A549 treated with Mapracorat at 1 μM for 4 hours (cell line): ENCODE measurements at places on chromosomes 3 and 15. TPM values are rescaled to one million over a fixed set of nuclear protein-coding genes. Genes with fewer than 3 reads are reported as not detected.

OCA2 gene
- 0.17 to 0.34 TPM (median 0.27 TPM) in 5 replicates for total RNA-seq

SST gene
- not detected in 5 replicates for total RNA-seq

IFT57 gene
- 38.8 to 46.8 TPM (median 45.2 TPM) in 5 replicates for total RNA-seq

ATP13A5 gene
- total RNA-seq: not detected in 5 replicates

DPPA2 gene
- not detected in 5 replicates for total RNA-seq

CHRNA5 gene
- total RNA-seq: 28.6 to 35.1 TPM (median 32.2 TPM) in 5 replicates

TIMP4 gene
- total RNA-seq: 10.0 to 14.3 TPM (median 11.9 TPM) in 5 replicates

TMEM158 gene
- 8.2 to 15.2 TPM (median 12.6 TPM) in 5 replicates for total RNA-seq

TF gene
- 0.34 to 1.5 TPM (median 0.66 TPM) in 5 replicates for total RNA-seq
